Vagina (tissue), 2 donors: ENCODE measurements at places on chromosomes 16 and 17. TPM values are rescaled to one million over a fixed set of nuclear protein-coding genes. Genes with fewer than 3 reads are reported as not detected.

DNA sequence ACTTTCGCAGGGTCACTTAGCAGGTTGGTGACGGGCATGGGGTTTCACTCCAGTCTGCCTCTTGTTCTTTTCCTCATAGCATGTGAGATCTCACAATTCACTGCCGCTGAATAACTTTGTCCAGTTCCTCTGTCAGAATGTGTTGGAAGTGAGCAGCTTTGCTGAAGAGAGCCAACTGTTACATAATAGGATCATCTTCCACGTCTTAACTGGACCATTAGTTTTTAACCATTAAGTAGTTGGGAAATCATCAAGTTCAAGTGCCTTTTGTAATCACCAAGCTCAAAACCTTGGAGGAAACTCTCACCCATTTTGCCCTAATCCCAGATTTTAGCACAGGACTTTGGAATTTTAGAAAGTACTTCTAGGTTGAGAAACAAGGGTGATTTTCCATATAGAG, 290.6 kb downstream of the WWOX start:
- DNase-seq: no peak

DNA sequence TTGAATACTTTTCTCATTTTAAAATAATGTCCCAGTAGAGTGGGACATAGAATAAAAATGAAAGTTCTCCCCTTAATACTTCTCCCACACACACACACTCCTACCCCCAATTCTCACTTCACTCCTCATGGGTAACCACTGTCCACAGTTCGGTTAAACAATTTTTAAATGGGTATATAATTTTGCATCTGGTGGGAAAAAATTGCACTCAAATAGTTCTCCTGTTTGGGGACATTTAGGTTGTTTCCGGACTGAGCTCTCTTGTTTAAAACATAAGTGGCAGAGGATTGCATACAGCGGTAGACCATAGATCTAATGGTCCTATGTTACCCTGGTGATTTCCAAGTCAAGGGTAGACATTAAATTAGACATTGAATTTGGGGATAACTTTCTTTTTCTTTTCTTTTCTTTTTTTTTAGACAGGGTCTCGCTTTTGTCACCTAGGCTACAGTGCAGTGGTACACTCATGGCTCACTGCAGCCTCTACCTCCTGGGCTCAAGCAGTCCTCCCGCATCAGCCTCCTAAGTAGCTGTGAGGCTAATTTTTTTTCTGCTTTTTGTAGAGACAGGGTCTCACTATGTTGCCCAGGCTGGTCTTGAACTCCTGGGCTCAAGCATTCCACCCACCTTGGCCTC, 138.3 kb downstream of the SOCS1 start:
- no peak for DNase-seq

GRCh38 chr17:35519439-35519838, 18.0 kb downstream of the SLFN12L start:
- DNase-seq: no peak

Gene C16orf96
- total RNA-seq: not detected

- DNase-seq: no peak
These were observed 110.4 kb downstream of the PITPNC1 start for GRCh38 chr17:67487506-67487905.
